Effector CD8-positive, alpha-beta T cell (primary cell): ENCODE measurements at places on chromosomes 2 and 18.

GRCh38 chr18:58454406-58455061 is 174.4 kb downstream of the ALPK2 start:
- no peak for DNase-seq

GRCh38 chr18:29123706-29124530 is 947.0 kb upstream of the CDH2 start:
- no peak for DNase-seq

DNA sequence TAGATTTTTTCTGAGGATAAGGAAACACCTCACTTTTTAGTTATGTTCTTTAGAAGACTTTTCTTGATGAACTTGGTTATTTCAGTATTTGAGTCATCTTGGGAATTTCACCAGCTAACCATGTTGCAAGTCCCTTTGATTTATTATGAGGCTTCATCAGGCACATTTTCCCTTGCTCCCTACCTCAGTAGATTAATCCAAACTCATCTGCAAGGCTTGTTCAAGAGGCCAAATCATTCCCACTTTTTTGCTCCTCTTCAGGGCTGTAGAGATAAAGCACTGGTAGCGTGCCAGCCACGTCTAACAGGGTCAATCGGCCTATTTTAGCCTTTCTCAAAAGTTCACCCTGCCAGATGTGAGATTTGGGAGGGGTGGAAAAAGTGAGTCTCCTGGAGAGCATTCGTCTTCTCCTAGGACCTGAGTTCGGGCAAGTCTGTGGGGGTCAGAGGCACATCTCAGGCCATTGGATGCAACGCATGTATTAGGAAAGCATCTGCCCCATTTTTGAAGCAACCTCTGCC is 120.3 kb downstream of the RDH14 start:
- no peak for DNase-seq

- DNase-seq = no peak
Observed at GRCh38 chr2:239392072-239392357, 8.8 kb downstream of the HDAC4 start.

GRCh38 chr2:233728723-233729301 is at the start of gene UGT1A3:
UGT1A3 (plus strand) TSS chr2:233729042; CDS start chr2:233729127, 85 bp downstream.
- DNase-seq = no peak

DNA sequence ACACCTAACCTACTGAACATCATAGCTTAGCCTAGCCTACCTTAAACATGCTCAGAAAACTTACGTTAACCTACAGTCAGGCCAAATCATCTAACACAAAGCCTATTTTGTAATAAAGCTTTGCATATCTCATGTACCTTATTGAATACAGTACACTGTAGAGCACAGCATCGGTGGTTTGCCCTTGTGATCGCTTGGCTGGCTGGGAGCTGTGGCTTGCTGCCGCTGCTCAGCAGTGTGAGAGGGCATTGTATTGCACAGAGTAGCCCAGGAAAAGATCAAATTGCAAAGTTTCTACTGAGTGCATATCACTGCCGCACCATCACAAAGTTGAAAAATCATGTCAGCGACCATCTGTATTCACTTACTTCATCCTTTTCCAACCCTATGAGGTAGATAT is 62.3 kb upstream of the NCK2 start:
- no peak for DNase-seq

GRCh38 chr2:41187376-41188122 is 735.7 kb upstream of the SLC8A1 start:
- DNase-seq = no peak

DNA sequence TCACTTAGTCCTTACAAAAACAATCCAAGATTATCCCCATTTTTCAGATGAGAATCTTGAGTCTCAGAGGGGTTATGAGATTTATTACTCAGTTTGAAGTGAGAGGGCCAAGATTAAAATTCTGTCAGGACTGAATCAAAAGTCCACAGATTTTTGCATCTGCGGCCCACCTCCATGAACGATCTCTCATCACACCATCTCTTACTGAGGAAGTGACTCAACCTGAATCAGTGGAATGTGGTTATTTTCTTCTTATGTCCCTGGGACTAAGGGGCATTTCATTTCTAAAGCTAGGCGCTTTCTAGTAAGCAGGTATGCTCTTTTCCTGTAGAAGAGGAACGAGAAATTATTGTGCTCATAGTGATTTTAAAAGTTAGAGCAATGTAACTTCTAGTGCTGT is 360.3 kb upstream of the SPHKAP start:
- DNase-seq = no peak

DNA sequence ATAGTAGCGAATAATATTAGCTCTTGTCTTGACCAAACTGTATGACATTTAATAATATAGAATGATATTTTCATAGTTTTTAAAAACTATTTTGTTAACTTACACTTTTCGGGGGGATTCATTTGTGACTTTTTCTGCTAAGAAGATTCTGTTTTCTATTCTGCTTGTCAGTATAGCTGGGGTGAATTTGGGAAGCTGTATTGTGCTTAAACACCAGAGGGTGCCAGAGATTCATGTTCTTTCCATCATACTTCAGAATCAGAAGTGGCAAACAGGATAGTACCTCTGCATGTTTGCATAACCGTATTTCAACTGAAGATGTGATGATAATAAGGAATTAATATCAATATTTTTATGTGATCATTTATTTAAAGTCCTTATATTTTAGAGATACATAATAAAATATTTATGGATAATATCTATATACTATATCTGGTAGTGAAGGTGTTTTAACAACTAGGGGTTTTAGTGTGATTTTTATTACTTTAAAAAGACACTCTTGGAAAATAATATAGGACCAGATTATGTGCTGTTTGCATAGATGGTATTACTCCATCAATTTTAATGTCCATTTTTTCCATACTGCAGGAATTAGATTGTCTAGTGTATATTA is 81.0 kb downstream of the TAF4B start:
- no peak for DNase-seq

GRCh38 chr2:196063773-196064172 is 4.9 kb downstream of the DNAH7 start:
- no peak for DNase-seq

DNA sequence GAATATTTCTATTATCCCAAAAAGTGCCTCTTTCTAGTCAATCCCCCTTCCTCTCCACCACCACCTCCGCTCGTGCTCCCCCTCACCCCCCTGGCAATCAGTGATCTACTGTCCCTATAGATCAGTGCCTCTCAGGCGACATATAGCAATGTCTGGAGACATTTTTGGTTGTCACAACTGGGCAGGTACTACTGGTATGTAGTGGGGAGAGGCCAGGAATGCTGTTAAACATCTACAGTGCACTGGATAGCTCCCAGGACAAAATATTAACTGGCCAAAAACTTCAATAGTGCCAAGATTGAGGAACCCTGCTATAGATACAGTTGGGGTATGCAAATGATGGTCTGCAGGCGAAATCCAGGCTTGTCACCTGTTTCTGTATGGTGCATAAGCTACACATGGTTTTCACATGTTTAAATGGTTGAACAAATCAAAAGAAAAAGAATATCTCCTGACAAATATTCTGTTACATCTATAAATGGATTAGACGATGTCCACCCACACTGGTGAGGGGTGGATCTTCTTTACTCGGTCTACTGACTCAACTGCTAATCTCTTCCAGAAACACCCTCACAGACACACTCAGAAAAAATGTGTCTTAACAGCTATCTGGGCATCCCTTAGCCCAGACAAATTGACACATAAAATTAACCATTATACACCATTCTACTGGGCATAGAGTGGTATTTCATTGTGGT is 25.5 kb downstream of the DPYSL5 start:
- DNase-seq = no peak

DNA sequence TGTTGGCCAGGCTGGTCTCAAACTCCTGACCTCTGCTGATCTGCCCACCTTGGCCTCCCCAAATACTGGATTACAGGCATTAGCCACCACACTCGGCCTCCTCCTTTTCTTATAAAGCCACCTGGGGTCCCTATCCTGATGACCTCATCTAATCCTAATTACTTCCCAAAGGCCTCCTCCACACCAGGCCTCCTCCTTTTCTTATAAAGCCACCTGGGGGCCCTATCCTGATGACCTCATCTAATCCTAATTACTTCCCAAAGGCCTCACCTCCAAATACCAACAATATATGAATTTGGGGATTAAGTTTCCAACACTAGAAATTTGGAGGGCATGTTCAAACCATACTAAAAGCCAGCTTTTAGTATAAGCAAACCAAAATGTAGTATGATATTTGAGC is 9.7 kb upstream of the RMC1 start:
- DNase-seq = no peak

GRCh38 chr2:160726046-160726445 is 232.4 kb upstream of the RBMS1 start:
- no peak for DNase-seq
